ENCODE measurements at places on chromosomes 6 and 20.
A peak's percentile ranks its signal among the peaks of the same experiment; 100 is the strongest.

- peak; percentile 97 for DNase-seq
These were observed 19.5 kb downstream of the ZNF311 start for GRCh38 chr6:28985462-28986164.

DNA sequence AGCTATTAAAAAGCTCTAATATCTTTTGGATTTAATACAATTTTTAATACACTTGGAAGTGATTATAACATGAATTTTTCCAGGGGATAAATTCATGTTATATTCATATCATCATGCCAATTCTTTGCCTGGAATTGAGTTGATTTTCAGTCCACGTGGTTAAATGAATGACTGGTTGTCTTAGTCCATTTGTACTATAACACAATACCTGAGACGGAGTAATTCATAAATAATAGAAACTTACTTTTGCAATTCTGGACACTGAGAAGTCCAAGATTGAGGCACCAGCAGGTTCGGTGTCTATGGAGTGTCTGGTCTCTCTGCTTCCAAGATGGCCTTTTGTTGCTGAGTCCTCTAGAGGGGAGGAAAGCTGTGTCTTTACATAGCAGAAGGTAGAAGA lies 66.2 kb upstream of the TRDN start:
- DNase-seq = no peak

DNA sequence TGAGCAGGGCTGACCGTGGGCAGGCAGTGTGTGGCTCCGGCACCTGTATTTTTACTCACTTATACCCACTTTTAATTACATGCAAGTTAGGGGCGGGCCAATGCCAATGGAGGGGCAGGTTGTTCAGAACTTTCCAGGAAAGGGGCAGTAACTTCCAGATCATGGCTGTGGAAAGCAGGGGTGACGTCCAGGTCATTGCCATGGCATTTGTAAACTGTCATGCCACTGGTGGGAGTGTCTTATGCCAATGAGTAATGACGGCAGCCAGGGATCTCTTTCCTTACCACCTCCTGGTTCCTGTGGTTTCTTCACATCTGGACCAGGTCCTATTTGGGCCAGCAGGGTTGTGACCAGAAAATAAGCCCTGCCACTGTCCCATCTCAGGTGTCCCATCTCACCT lies 258.7 kb downstream of the THBS2 start:
- peak; percentile 18 for DNase-seq

- no peak for DNase-seq
These were observed 105.8 kb downstream of the MAFB start for GRCh38 chr20:40583205-40583604.

DNA sequence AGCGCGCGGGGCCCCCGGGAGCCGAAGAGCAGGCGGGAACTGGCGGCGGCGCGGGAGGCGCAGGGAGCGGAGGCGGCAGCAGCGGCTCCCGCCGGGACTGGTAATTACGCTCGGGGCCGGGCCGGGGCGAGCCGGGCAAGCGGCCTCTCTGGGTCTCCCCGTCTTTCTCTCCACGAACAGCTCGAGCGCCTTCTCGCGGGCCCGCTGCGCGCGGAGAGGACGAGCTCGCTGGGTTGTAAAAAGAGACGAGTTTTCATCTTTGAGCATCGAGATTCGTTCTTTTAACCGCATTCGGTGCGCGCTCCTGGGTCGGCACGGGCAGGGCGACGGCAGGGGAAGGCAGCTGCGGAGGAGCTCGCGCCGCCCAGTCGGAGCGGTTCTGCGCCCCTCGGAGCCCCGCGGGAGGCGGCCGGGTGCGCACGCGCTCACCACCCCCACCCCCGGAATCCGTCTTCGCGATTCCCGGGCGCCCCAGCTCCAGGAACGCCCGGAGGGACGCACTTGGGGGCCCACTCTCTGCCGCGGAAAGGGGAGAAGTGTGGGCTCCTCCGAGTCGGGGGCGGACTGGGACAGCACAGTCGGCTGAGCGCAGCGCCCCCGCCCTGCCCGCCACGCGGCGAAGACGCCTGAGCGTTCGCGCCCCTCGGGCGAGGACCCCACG lies 38.0 kb downstream of the YTHDF1 start:
- DNase-seq = no peak

DNA sequence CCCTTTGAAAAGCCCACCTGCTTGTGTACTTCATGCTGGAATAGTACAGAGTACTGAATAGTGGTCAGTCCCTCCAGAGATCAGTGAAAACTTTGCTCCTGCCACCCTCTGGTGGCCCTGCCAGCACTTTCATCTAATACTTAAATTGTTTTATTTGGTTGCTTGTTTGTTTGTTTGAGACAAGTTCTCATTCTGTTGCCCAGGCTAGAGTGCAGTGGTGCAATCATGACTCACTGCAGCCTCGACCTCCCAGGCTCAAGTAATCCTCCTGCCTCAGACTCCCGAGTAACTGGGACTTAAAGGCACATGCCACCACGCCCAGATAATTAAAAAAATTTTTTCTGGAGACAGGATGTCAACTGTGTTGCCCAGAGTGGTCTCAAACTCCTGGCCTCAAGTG lies 9.1 kb downstream of the FAM83D start:
- no peak for DNase-seq
